ENCODE measurements at places on chromosomes 13 and 19.

DNA sequence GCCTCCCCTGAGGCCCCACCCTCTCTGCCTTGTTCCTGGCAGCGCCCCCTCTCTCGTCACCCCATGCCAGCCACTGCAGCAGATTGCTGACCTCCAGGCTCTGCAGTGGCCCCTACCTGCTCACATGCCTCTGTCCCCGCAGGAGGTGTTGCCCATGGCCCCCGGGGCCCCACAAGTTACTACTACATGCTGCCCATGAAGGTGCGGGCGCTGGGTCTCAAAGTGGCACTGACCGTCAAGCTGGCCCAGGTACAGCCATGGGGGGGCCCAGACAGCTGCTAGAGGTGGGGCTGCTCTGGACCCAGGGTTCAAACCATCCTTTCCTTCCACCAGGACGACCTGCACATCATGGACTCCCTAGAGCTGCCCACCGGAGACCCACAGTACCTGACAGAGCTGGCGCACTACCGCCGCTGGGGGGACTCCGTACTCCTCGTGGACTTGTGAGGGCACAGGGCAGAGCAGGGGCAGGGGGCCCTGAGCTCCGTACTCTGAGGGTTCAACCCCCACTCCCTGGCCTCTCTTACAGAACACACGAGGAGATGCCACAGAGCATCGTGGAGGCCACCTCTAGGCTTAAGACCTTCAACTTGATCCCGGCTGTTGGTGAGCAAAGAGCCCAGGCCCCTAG is 6.2 kb downstream of the MRPL4 start:
- no peak overlapping the region for H3K4me3 ChIP-seq
- no peaks in the 10 kb centered on the region for H3K27me3 ChIP-seq
- peaks cover 36% of the 10 kb centered on the region for H3K36me3 ChIP-seq

GRCh38 chr13:98252931-98253470 is 75.9 kb upstream of the RNF113B start:
- no peaks in the 10 kb centered on the region for H3K27me3 ChIP-seq
- peak overlapping the region; percentile 61 for H3K27ac ChIP-seq
- H3K4me3 ChIP-seq: no peak overlapping the region
- no peaks in the 10 kb centered on the region for H3K36me3 ChIP-seq
- DNase-seq: peak; percentile 88

DNA sequence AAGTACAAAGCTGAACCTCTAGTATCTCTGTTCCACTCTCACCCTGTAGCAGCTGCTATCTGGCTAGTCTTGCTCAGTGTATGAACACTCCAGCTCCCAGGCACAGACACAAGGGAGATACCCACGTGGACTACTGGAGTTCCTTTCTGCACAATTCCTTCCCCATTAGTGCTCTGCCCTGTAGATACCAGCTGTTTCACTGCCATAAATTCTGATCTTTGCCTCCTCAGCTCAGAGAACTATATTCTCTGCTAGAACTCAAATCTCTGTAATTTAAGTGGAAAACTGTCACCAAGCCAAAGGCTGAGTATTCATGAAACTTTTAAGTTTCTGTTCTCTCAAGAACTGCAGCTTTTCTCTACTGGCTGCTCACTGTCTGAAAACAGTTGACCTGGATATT is 273.7 kb downstream of the DIAPH3 start:
- H3K27me3 ChIP-seq: no peaks in the 10 kb centered on the region
- 0 out of 2 replicates have a peak, but pooled peaks cover under 1% of the 10 kb centered on the region for H3K4me1 ChIP-seq
- H3K4me3 ChIP-seq: no peak overlapping the region
- H3K36me3 ChIP-seq: no peaks in the 10 kb centered on the region

GRCh38 chr13:65074248-65074647 is 2155.9 kb downstream of the PCDH9 start:
- H3K27ac ChIP-seq: no peak overlapping the region
- no peak for DNase-seq
- H3K27me3 ChIP-seq: no peaks in the 10 kb centered on the region
- H3K4me1 ChIP-seq: no peaks in the 10 kb centered on the region
- H3K36me3 ChIP-seq: no peaks in the 10 kb centered on the region
- H3K4me3 ChIP-seq: no peak overlapping the region

DNA sequence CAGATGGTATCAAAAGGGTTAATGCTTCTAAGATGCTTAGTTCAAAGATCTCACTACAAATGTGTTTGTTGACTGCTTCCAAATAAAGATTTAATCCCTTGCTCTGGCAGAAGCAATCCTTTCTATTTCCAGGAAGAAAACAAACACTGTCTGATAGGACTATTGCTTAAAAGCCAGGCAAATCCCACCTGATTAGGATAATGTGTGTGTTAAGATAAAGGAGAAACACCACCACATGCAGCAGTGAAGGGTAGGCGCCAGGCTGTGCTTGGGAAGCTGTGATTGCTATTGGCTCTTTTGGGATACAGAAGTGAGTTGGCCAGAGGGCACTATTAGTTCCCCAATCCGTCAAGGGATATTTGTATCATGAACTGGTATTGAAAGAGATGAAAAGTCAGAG is 62.8 kb upstream of the LRCH1 start:
- no peaks in the 10 kb centered on the region for H3K36me3 ChIP-seq
- no peak overlapping the region for H3K27ac ChIP-seq
- no peak overlapping the region for H3K4me3 ChIP-seq
- peaks cover 2% of the 10 kb centered on the region for H3K4me1 ChIP-seq

GRCh38 chr13:30319655-30320054 is 12.3 kb upstream of the KATNAL1 start:
- H3K27me3 ChIP-seq: no peaks in the 10 kb centered on the region
- no peak overlapping the region for H3K4me3 ChIP-seq
- no peak overlapping the region for H3K27ac ChIP-seq
- H3K36me3 ChIP-seq: no peaks in the 10 kb centered on the region
- no peaks in the 10 kb centered on the region for H3K4me1 ChIP-seq

DNA sequence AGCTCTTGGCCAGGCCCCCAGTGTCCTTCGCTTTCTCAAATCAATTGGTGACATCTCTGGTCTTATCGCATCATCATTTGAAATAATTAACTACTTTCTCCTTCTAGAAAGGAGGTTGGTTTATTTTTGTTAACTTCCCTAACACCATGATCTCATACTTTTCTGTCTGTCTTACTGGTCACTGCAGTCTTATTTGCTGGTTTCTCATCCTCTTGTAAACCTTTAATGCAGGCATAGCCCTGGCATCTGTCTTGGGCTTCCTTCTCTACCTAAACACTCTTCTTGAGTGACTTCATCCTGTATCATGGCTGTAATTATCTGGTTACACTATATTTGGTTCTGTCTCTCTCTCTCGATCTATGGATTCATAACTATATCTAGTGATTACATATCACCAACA is 152.8 kb downstream of the CYSLTR2 start:
- peaks cover 13% of the 10 kb centered on the region for H3K4me1 ChIP-seq
- H3K36me3 ChIP-seq: no peaks in the 10 kb centered on the region
- H3K27me3 ChIP-seq: no peaks in the 10 kb centered on the region
- no peak overlapping the region for H3K4me3 ChIP-seq
- peak; percentile 83 for DNase-seq
- no peak overlapping the region for H3K27ac ChIP-seq

DNA sequence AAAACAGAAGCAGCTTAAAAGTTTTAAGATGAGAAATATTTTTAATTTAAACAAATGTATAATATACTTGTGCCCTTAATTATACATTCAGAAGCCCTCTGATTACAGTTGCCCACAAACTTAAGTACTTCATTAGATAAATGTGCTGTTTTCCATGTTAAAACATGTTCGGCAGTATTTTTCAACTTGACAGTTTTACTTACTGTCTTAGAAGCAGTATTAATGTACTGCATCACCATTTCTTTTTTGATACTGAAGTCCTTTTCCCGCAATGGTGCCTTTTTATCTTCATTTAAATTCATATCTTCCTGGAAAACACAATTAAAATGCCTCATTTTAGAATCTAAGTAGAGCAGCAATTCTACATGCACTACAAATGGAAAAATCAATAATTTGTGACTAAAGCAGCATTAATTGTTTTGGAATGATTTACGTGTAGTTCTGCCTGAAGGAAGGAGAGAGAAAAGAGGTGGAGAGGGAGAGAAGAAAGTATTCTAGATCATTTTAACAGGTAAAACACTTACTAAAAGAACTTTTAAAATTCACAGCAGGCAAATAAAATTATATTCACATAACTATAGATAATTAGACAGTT is 70.2 kb downstream of the DIAPH3 start:
- no peak for DNase-seq
- H3K27ac ChIP-seq: no peak overlapping the region
- peaks cover 7% of the 10 kb centered on the region for H3K4me1 ChIP-seq
- no peaks in the 10 kb centered on the region for H3K36me3 ChIP-seq
- H3K4me3 ChIP-seq: no peak overlapping the region
- H3K27me3 ChIP-seq: no peaks in the 10 kb centered on the region
